Myocyte (in vitro differentiated cells): ENCODE measurements at places on chromosomes 7 and 10.

- DNase-seq = peak; percentile 44
These were observed 39.2 kb downstream of the ADAM12 start for GRCh38 chr10:126349101-126349500.

DNA sequence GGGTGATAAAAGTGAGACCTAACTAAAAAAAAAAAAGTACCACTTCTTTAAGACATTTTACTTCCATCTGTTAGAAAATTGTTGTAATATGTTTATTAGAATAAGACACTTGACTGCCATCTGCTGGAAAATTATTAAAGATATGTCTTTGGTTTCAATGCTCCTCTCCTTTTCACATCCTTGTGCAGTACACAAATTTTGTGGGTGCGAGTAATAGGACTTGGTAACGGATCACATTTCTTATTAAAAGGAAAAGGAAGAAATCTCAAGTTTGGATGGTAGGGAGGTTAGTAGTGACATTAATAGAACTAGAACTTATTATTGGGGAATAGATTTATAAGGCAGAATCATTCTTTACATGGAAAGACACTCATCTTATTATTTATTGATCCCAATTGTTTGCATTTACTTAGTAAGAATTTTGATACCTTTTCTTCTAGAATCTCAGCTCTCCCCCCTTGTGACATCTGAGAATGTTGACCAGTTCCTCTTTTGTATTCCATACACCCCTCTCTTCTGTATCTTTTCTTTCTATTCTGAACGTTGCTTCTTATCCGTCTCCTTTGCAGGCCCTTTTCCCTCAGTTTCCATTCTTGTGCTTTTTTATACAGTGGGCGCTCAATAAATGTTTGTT lies 43.0 kb upstream of the RPA3 start:
- DNase-seq = peak; percentile 84

- DNase-seq = no peak
These were observed 102.4 kb downstream of the PTPN20 start for GRCh38 chr10:47013507-47014154.

DNA sequence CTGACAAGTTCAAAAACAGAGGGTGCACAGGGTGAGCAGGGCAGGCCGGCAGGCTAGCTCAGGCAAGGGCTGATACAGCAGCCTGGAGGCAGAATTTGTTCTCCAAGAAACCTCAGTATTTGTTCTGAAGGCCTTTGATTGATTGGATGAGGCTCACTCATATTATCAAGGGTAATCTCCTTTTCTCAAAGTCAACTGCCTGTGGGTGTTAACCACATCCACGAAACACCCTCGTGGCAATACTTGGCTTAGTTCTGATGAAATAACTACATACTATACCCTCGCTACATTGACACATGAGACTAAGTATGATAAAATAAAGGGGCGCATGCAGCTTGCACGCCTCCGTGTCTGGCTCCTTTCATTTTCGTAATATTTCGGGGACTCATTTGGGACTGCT lies 4.4 kb upstream of the PPP2R2D start:
- no peak for DNase-seq

GRCh38 chr7:98211676-98212531 lies 665 bp downstream of the BHLHA15 start:
- no peak for DNase-seq
